ENCODE measurements at places on chromosomes 4 and X. TPM values are rescaled to one million over a fixed set of nuclear protein-coding genes. Genes with fewer than 3 reads are reported as not detected.

- DNase-seq, result peak; percentile 93
Measured at GRCh38 chr4:72631296-72631695, 62.3 kb upstream of the ADAMTS3 start.

DNA sequence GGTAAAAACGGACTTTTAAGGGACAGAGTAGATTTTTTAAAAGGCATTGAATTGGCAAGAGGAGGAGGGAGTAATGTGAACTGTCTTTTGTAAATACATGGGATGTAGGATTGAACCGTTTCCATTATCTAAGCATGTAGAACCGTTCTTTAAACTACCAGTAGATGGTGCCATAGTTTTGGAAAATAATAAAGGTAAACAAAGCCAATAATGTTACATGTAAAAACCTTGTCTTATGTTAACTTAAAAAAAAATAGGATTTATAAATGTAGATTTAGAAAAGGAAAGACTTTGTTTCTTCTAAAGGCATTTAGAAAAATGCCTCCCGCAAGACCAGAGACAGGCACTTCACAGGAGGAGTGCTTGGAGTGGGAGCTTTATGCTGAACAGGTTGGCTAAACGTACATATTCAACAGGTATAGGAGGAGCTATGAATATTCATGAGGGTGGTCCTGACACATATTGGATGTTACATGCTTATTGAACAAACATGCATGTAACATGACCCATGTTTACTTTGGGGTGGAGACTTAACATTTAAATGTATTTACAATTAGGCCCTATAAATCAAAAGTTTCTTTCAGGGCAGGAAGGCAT, 45.5 kb upstream of the FAM241A start:
- DNase-seq, result peak; percentile 37

DNA sequence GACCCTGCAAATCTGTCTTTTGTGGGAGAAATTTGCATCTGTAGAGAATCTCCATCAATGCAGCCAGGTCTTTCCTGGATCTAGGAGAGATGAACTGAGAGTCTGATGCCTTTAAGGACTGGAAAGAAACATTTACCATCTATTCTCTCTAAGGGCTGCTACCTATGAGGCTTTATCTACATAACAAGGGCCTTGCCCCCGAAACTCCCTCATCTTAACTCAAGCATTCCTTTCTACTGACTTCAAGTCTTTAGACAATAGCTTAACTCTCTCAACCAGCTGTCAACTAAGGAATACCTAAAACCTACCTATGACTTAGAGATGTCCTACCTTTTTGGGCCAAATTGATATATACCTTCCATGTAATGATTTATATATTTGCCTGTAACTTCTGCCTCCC, 32.1 kb downstream of the MAGEB17 start:
- DNase-seq, result no peak

GRCh38 chr4:105808030-105808749, 87.1 kb upstream of the NPNT start:
- DNase-seq, result no peak

DNA sequence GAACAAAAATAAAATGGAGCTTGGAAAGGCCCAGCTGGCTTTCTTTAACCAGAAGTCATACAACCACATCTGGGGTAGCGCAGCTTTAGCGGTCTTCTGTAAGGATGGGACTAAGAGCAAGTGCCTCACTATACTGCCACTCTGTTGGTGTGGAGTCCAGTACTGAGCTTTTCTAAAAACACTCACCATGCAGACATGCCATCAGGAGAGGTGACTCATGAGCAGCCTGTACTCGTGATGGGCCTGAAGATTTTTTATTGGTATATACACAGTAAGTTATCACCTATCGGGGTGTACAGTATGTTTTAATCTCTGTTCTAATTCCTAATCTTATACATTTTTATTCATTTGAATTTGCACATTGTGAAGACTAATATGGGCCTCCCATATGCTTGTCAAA, 9.6 kb downstream of the PPP3CA start:
- peak; percentile 60 for DNase-seq

DNA sequence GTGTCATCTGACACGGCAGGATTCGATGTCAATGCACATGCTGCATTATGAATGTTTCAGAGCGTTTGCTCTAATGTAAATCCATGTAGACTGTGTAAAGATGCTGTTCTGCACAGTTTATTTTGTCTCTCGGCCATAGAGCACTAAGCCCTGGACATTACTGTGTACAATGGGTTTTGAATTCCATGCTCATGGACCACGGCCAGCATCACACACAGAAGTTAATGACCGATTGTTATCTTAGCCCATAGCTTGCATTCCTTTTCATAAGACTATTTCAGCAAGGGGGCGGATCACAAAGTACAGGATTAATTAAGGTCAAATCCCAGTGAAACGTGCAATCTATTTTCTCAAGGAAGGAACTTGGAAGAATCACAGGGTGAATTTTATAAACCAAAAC, 286.1 kb upstream of the TENM3 start:
- peak; percentile 45 for DNase-seq

DNA sequence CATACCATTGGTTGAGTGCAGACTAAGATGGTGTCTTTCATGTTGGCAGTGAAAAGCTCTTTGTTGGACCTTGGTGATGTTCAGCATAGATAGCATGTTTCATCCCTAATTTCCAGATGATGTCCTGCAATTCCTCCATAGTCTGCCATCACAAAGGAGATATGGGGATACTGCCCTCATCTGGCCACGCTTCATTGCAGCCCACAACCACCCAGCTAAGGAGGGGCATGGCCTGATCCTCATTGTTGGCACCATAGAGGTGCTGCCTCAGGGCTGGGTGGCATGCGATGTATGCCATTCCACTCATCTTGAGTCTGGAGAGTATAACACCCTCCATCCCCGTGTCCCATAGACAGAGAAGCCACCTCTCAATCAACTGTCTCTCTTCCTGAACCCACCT, 31.5 kb upstream of the NUDT6 start:
- DNase-seq, result no peak

DNA sequence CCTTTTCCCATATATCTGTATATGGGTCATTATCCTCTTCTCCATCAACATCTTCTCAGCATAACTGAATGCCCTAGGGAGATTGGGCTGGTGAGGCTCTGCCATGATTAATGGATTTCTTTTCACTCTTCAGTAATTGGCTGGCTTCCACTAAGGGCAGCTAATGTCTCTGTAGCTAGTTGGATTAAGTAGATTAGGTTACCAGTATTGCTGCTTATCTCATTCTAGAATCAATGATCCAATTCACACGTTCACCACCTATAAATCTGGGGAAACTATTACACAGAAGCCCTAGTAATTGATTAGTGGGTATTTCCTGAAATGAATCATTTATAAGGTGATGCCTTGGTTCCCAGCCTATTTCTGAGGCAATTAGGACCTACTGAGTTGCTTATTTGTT, 94.8 kb downstream of the KDR start:
- DNase-seq, result no peak

Gene FABP2
- not detected for polyA plus RNA-seq
